NCI-H460 (cell line): ENCODE measurements at places on chromosomes 4 and X.

- DNase-seq, result no peak
Measured at GRCh38 chr4:148027201-148027600, 295.3 kb downstream of the ARHGAP10 start.

GRCh38 chr4:178347111-178347510 lies 904.9 kb upstream of the AGA start:
- no peak for DNase-seq

DNA sequence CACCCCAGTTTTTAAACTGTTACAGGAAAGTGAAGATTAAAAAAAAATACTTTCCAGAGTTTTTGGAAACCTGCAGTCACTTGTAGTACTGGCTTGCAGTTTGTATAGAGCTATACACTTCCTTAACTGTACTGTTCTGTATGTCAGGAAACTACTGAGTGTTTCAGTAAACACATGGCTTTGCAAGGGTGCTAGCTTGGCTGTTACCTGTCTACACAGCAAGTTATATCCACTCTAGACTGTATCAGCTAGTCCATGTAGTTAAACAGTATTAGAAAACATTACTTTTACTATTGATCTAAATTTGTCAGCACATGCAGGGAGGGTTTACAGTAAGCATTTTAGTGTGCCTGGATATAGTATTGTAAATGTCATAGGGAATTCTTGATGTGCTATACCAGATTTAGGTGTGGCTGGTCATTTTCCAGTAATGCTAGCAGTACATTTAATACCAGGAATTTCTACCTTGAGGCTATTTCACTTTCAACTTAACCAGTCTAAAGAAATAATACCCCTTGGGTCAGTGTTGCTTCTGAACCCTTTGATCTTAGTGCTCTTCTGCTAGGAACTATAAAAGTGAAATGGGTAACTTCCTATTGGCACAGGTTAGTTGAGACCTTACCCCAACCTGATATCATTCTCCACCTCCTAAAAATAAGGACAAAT lies 192.3 kb upstream of the ANKRD50 start:
- DNase-seq, result no peak

- no peak for DNase-seq
Measured at GRCh38 chr4:62057031-62057430, 856.9 kb downstream of the ADGRL3 start.

- no peak for DNase-seq
Measured at GRCh38 chr4:139443661-139444060, 10.3 kb upstream of the RAB33B start.

DNA sequence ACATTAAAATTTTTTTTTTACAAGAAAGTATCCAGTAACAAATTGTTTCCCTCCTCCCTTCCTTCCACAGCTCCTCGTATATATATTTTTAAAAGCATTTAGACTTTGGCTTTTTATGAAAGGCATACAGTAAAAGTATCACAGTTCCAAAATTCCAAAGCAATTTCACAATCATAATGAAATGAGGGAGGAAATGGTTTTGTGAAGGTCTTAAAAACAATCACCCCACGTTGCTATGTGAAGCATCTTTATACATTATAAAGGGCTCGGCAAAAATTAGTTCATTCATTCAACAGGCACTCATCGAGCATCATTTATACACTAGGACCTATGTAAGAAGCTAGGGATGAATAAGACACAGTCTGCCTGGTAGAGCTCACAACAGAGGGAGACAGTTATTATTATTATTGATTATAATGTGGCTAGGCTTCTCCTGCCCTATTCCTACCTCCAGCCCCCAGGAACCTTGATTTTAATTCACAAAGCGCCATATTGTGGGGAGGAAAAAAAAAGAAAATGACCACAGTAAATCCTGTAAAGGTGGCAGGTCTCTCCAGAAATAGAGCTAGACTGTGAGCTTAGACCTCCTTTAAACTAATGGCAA lies 239.9 kb downstream of the MAML3 start:
- DNase-seq, result no peak

- no peak for DNase-seq
Measured at GRCh38 chr4:7828793-7829301, 110.8 kb downstream of the AFAP1 start.

- no peak for DNase-seq
Measured at GRCh38 chr4:160562661-160563060, 1459.8 kb downstream of the RAPGEF2 start.

DNA sequence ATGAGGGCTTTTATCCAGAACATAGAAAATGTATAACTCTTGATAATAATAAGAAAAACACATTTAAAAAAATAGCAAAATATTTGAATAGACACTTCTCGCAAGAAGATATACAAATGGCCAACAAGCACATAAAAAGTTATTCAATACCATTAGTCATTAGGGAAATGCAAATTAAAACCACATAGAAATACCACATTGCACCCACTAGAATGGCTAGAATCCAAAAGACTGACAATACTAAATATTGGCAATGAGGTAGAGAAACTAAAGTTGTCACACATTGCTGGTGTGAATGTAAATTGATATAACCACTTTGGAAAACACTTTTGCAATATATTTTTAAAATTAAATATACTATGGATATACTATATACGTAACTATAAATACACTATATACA lies 754.3 kb upstream of the MAGEB2 start:
- no peak for DNase-seq

DNA sequence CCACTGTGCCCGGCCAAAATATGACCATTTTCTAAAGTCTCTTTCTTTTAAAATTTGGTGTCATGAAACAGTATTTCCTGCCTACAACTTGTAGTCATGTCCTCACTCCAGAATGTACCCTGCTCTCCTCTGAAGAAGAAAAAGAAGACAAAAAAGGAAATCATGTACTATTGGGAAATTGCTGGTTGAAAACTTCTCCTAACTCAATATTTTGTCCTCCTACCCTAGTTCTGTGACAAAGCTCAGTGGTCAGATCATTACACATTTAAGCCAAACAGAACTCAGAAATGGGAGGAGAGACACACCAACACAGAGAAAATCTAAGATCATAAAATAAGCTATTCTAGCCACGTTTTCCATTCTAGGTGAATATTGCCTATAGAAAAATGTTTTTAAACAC lies 127.7 kb downstream of the IRF2 start:
- no peak for DNase-seq

- DNase-seq, result no peak
Measured at GRCh38 chrX:40531056-40531826, 49.5 kb upstream of the ATP6AP2 start.

- DNase-seq, result no peak
Measured at GRCh38 chrX:143635915-143636314, at the start of gene SLITRK4. TSS of gene SLITRK4 (minus strand) at chrX:143636101. CDS start at chrX:143631108, 4,993 bp downstream.

DNA sequence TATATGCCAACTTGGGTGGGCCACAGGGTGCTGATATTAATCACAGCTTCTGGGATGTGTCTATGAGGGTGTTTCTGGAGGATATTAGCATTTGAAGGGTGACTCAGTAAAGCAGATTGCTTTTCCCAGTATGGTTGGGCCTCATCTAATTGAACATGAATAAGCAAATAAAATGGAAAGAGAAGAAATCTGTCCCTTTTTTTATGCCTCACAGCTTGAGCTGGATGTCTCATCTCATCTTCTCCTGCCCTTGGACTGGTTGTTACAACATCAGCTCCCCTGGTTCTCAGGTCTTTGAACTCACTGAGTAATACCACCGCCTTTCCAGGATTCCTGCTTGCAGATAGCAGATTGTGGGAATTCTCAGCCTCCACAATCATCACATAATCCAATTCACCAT lies 1149.2 kb downstream of the PCDH18 start:
- no peak for DNase-seq

GRCh38 chrX:106791495-106791894 lies 11.0 kb upstream of the TBC1D8B start:
- DNase-seq, result peak; percentile 2

DNA sequence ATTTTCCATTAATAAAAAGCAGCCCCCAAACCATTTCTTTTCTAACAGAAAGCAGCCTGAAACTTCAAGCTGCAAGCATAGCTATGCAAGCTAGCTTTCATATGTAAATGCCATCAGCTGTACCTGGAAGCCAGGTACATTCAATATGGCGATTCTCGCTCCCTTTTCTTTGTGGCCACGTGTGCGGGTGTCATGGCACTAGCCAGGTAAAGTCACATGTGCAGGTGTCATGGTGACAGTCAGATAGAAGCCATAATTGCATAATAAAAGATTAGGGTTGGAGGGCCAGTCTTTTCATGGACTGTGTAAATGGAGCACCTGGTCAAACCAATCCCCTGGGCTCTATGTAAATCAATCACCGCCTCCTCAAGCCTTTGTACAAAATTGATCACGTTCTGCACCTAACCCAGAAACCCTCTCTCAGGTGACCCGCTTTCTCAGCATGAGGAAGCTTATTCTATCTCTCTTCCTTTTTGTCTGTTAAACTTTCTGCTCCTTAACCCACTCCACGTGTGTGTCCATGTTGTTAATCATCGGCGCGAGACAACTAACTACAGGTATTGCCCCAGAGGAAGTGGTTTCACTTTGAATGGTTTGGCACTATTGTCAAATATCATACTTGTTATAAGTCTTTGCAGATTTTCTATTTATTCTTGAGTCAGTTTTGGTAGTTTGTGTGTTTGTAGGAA lies 18.0 kb upstream of the RHOXF2 start:
- DNase-seq, result no peak

- peak; percentile 40 for DNase-seq
Measured at GRCh38 chr4:77052352-77052751, 23.4 kb downstream of the CCNI start.

- no peak for DNase-seq
Measured at GRCh38 chrX:68932611-68933010, 103.8 kb downstream of the EFNB1 start.

- peak; percentile 41 for DNase-seq
Measured at GRCh38 chrX:23008431-23009099, 8.8 kb downstream of the DDX53 start.

GRCh38 chrX:97471071-97471470 lies 587.4 kb downstream of the RPA4 start:
- DNase-seq, result no peak

DNA sequence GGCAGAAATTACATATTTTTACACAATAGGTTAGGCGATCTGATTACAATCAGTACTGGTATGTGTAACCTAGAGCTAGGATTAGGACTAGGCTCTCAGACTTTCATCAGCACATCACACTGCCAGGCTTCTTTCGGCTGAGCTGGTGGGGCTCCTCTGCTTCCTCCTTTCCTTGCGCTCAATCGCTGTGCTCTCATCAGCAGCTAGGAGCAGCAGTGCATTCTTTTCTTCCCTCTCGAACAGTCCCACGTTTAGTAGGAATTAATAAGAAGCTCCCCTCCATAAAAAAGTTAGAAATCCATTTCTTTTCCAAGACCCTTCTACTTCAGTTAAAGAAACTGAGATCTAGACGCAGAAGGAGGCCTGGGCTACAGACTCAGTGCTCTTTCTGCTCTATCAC lies 350.4 kb downstream of the SPRY1 start:
- no peak for DNase-seq

- DNase-seq, result no peak
Measured at GRCh38 chr4:675980-676870, 1.9 kb downstream of the MYL5 start.

DNA sequence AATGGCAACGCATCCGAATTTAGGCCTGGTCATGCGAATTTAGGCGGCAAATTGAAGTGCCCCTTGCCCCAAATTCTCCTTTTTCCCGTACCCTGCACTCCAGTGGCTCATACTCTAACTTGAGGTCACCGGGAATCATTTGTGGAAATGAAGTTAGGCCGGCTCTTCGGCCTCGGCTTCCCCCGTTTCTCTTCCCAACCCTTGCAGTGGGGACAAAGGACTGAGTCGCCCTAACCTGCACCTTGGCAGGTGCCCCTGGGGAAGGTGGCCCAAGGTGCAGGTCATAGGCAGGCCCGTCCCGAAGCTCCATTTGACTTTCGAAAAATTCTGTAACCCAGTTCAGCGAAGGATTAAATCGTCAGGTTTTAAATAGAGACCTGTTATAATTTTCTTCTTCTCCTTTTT lies 811 bp downstream of the SRD5A3 start:
- no peak for DNase-seq
